T-helper 2 cell (primary cell): ENCODE measurements at places on chromosomes 1 and 21.

DNA sequence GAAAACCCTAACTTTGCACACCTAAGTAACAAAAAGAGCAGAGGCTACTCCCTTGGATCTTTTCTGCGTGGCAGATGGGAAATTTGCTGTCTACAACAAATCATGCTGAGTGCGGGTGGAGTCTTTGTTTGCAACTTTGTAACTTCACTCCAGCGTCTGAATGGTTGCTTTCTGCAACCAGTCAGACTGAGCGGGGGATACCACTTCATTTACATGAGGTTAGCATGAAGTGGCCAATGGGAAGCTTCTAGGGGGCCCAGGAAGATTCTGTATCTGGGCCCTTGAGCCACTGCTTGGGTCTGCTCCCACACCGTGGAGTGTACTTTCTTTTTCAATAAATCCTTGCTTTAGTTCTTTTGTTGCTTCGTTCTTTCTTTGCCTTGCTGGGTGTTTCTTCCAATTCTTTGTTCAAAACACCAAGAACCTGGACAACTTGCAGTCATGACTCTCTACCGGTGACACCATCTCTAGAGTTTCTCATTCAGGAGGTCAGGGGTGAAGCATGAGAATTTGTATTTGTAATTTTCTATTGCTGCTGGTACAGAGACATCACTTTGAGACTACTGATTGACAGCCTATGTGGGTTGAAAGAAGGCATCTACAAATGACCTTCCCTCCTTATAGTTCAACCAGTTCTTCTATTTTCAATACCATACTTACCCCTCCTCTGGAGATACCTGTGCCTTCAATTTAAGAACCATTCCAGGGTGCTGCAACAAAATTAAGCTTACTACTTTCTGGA is 55.8 kb upstream of the RC3H1 start:
- no peak for DNase-seq

DNA sequence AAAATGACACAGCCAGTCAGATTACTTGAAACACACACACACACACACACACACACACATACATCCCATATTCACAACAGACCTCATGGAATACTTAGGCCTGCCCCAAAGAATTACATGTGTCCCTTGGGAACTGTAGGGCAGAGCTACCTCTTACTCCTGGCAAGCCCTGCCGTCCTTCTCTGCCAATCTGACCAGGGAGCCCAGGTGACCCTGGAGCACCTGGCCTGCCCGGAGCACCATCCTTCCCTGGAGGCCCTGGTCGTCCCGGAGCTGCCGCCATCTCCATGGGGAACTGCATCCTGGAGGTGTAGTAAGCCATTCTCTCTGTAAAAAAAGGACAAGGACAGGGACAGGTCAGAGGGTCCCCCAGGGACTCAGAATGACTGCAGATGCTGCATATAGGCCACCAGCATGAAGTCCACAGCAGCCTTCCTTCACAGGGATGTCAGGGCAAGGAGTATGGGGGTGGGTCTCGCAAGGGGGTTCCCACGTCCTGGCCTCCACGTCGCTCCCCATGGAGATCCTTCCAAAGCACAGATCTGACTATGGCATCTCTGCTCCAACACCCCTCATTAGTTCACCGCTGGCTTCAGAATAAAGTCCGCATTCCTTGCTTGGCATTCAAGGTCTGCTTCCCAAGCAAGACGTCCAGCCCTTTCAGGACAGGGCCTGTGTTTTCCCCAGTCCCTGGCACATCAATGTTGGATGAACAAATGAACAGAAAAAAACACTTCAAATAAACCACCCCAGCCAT is 9.2 kb upstream of the PEF1 start:
- DNase-seq: no peak

DNA sequence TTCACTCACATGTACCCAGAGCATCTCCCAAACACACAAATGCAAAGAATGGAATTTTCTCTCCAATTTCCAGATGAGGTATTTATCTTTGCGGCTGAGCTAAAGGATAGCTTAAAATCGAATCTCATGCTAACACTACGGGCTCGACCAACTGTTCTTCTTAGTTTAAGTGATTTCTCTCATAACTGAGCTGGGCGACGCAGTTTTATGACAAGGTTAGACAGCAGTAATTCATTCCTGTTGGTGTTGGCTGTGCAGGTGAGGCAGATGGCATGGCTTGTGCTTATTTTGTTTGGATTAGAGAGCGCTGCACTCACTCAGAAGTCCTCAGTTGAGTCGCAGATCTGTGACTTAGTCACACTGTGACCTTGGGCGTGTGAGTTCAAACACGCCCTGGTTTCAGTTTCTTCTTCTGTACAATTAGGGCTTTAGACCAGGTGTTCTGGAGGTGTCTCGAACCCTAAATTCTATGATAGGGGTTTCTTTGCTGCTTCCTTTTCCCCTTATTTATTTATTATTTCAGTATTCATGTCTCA is 41.5 kb upstream of the MRPS6 start:
- DNase-seq: no peak

GRCh38 chr1:236111527-236112331 is 30.6 kb upstream of the GPR137B start:
- no peak for DNase-seq

DNA sequence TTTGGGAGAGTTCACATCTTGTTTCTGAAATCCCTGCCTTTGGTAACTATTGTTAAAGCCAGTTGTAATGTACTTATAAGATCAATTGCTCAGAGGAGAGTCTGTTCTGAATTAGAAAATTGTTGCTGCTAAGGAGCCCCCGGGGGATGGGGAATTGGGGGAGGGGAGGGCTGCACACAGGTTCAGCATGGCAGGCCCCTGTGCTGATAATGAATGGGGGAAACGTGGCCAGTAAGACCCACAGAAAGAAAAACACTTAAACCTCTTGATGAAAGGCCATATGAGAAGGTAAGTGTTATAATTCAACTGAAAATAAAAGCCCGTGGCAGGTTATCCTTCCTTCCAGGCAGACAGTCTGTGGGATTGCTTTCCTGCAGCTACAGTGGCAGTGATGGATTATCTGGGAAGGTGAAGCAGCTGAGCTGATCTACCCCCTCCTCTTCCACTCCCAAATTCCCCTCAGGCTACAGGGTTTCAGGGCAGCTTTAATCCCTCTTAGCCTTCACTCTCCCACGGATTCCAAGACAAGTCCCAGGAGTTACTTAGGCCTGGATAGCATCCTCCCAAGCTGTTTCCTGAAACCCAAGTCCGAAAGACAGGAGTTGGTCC is 398.8 kb downstream of the TBX15 start:
- DNase-seq: no peak

DNA sequence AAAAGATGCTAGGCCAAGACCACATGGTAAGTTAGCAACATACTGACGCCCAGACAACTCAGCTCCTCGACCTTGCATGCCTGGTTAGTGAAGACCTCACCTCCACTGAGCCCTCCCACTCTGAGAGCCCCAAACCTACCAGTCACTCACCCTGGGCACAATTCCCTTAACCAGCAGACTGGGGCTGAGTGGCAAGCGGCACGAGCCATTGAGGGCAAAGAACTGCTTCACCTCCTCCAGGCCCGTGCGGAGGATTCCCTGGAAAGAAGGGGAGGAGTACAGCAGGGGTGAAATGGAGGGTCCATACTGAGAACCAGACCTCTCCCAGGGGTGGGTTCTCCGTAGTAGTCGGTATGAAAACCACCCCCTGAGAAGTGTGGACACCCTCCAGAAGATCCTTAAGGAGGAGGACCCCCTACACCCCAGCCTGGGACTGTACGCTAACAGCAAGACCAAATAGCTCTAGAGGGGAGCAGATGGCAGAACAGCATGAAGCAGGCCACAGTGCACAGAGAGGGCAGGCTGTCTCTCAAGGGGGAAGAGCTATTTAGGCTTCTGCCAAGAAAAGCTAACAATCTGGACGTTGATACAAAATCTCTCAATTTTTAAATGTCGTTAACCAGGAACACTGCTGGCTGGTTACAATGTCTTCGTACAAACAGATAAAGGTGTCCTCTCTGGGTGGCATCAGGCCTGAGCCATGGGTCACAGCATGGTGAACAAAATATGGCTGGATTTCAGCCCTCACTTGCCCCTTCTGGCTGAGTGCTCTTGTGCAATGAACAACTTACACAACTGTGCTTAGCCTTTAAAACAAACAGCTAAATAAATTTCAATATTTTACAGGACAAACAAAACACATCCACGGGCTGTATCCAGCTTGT is 31.0 kb upstream of the PPP1R15B start:
- DNase-seq: no peak

- DNase-seq: no peak
Observed at GRCh38 chr1:31318146-31318545, 21.3 kb downstream of the ZCCHC17 start.

DNA sequence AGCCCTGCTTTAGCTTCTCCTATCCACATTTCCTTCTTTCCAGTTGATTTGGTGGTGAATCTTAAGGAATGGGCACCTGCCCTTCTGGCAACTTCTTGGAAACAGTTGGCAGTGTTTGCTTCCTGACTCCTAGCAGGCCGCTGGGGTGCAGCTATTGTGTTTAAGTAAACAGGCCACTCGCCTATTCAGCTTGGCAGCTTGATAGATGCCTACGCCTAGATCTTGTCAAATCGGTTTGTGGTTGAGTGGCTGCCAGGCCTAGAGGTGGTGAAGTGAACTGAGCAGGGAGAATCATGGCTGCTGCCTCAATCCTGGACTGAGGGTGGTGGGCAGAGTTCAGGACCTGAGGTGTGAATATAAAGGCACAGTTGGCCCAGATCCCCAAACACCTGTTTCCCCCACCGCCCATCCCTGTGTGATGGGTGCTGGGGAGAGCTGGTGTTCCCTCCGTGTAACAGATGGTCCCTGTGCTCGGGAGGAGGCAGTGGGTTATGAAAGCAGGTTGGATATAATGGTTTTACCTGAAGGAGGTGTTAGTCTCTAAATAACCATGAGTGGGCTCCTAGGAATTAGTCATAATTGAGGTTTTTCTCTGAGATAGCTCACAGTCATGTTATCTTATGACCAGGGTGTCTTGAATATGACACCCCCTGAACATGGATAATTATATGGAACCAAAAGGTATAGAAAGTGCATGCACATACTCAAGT is 940 bp upstream of the PLA2G2C start:
- peak; percentile 75 for DNase-seq

GRCh38 chr1:21659924-21660326 is 9.2 kb downstream of the RAP1GAP start:
- no peak for DNase-seq

GRCh38 chr1:246365708-246366107 is 141.4 kb downstream of the SMYD3 start:
- no peak for DNase-seq

- DNase-seq: no peak
Observed at GRCh38 chr1:29521438-29521715, 285.1 kb downstream of the PTPRU start.

DNA sequence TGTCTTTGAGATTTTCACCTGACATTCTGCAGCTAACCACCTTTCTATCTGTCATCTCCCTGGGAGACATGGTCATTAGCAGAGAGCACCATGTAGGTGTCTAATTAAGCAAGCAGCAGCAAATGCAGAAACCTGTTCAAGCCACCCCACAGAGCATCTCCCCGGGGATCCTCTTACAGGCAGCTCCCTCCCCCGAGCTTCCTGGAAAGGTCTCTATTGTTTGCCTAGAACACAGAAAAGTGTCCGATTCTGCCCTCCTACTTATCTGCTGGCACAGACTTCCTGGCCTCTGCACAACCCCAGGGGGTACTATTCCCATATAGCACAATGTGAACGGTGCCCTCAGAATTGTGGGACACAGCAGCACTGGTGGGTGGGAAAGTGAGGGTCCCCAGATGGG is 46.1 kb downstream of the PLEKHA6 start:
- no peak for DNase-seq

DNA sequence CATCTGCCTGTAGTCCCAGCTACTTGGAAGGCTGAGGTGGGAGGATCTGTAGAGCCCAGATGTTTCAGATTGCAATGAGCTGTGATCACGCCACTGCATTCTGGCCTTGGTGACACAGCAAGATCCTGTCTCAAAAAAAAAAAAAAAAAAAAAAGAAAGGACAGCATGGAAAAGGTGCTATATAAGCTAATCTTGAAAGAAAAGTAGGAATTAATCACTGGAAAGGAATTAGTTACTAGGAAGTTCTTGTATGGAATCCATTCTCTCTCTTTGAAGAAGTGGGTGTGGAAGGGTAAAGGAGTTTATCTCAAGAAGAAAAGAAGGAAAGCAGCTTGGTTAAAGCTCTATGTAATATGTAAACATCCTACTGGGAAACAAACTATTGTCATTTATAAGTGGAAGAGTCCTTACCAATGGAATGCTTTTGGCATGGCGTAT is 339.2 kb downstream of the DPYD start:
- DNase-seq: no peak

DNA sequence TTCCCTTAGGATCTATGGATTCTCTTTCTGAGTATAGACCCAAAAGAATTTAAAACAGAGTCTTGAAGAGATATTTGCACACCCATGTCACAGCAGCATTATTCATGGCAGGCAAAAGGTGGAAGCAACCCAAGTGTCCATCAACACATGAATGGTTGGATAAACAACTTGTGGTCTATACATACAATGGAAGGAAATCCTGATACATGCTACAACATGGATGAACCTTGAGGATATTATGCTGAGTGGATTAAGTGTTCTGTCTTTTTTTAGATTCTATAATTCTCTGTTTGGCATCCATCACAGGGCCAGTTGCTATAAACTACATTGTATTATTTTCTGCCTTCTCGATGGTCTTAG is 39.8 kb downstream of the PTPN14 start:
- DNase-seq: no peak

DNA sequence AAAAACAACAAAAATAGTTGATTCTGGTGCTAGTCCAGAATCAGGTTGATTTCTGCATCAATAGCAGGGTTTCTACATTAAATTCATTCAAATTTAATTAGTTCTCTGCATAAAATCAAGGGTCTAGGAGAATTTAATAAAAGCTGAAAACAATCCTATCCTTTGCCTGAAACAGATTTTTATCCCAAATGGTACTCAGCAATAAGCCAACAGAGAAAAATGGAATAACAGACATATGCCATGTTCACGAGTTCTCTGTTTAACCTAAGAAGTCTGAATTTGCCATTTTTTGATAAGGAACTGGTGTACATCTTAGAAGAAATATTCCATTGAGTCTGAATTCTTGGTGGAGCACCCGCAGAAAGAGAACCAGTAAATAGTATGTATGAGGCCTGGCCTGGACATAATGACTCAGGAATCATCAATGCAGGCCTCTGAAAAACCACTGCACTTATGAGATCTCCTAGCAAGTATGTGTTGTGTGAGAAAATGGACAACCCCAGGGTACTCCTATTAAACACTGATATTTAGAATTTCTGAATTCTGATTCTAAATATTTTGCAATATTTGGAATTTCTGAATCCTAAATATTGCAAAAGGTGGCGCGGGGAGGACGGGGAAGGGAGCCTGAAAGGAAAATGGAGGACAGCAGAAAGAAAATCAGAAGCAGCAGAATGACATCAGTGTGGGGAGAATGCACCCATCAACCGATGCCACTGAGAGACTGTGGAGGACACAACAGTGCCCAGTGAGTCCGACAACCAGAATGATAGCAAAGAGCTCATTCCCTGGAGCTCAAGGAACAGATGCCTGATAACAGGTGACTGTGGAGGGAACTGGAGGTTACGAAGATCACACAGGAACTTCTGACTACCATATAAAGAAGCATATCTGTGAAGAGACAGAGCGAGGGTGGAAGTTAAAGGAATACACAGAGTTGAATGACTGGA is 97.6 kb downstream of the APP start:
- no peak for DNase-seq

- DNase-seq: peak; percentile 86
Observed at GRCh38 chr1:183652107-183652506, 1.0 kb downstream of the APOBEC4 start.

- no peak for DNase-seq
Observed at GRCh38 chr1:200896531-200897196, 2.0 kb downstream of the INAVA start.

GRCh38 chr1:19179597-19180264 is 30.3 kb downstream of the UBR4 start:
- DNase-seq: peak; percentile 90
